Stimulated activated CD4-positive, alpha-beta T cell treated with anti-CD3 and anti-CD28 coated beads, Interleukin-15, amount 100 ng/mL, for 48 hours (primary cell): ENCODE measurements at places on chromosomes 5 and 9.

DNA sequence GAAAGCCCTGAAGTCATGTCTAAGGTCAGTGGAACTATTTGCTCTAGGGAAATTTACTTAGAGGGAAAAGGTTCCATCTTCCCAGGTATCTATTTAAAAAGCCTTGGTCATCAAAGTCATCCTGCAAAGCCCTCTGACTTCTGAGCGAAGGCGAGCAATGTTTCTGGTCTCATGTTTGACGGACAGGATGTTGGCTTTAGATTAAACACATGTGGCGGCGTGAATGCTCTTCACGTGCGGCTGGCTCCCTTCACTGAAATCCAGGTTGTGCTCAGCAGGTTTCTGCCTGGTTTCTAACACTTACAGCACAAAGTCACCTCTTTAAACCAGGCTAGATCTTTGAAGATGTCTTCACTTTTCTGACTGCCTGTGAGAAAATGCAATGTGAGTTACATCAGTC lies 5.7 kb upstream of the ZBTB34 start:
- no peak for DNase-seq

- no peak for DNase-seq
Observed at GRCh38 chr9:1458503-1458902, 408.3 kb downstream of the DMRT2 start.

- no peak for DNase-seq
Observed at GRCh38 chr9:69324549-69325401, at the start of gene ENTREP1. Gene ENTREP1, plus strand, starts transcription at chr9:69325215. Its CDS starts 95 bp downstream, at chr9:69325310.

DNA sequence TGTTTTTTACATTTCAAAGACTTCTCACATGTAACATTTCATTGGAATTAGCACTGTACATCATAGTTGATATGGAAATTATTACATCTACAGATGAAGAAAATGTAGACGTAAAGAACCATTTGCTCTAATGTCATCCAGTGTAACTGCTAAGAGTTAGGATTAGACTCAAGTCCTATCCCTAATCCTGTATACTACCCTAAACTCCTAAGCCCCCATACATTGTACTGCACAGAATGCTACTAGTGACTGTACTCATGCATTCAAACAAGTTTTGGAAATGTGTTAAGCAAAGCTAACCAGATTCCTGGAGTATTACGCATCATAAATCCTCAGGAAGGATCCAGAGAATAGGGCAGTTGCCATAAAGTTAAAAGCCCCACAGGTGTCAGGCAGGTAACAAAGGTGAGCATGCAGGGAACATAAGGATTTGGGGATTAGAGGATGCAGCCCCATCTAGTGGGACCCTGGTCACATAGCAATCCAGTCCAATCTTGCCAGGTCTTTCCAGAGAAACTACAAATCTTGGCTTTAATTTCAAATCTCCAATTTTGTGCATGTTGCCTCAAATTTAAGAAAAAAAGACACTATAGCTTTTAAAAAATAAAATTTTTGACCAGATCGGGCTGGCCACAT lies 32.0 kb downstream of the HAVCR1 start:
- DNase-seq: no peak

- DNase-seq: no peak
Observed at GRCh38 chr5:9562141-9562540, 16.3 kb upstream of the SEMA5A start.

DNA sequence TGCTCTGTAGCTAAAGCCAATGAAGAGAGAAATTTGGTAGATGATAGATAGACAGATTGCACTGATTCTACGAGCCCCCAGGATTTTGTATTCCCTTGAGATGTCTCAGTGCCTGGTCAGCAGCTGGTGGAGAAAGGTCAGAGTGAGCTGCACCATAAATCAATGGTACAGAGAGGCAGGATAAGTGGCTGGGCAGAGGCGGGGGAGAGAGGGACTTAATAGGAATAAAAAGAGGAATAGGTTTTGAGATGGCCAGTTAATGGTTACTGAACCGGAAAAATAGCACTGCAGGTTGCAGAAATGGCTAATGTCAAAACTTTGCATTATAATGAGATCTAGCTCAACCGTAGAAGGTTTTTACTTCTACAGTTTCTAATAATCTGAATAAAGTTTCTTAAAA lies 47.9 kb upstream of the SLC12A2 start:
- no peak for DNase-seq

- DNase-seq: no peak
Observed at GRCh38 chr9:135983208-135984071, 22.3 kb upstream of the UBAC1 start.

GRCh38 chr5:149172709-149173505 lies 31.6 kb downstream of the ABLIM3 start:
- no peak for DNase-seq

DNA sequence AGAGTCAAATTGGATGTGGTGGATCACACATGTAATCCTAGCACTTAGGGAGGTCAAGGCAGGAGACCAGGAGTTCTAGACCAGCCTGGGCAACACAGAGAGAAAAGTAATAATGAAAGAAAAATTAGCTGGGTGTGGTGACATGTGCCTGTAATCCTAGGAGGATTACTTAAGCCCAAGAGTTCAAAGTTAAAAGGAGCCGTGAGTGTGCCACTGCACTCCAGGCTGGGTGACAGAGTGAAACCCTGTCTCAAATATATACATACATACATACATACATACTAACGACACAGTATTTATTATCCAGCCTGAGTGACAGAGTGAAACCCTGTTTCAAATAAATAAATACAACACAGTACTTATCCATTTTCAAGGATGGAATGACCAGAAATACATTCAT lies 180.3 kb downstream of the BNC2 start:
- DNase-seq: no peak

DNA sequence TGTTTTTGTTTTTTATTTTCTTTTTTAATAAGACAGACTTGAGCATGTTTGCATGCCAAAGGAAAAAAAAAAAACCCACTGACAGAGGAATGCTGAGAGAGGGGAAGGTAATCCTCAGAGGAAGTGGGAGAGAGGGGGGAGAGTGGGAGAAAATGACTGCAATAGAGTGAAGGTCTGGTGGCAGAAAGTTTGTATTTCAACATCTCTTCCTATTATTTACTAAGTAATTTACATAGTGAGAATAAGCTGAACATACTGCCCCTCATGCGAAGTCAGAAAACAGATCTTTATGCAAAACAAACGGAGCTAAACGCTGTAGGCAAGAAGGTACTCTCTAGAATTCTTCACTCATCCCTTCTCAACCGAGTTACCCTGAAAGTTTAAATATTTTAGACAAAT lies 45.0 kb downstream of the ELL2 start:
- DNase-seq: no peak

DNA sequence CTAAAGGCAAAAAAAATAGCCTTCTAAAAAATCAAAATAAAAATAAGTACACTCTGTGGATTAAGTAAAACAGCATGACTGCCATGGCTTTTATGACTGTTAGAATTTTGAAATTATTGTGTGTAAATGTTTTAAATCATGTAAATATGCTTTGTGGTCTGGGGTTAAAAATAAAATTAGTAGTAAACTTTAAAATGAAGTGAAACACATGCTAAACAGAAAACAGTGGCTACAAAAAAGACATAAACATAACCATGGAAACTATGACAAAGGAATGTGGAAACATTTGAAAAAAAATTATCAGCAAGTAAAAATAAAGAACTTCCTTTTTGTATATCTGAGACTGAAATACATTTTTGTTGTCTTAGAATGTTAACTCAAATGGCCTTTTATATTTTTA lies 134.5 kb upstream of the SPEF2 start:
- DNase-seq: no peak

GRCh38 chr9:92534674-92535073 lies 1.1 kb downstream of the ECM2 start:
- no peak for DNase-seq

DNA sequence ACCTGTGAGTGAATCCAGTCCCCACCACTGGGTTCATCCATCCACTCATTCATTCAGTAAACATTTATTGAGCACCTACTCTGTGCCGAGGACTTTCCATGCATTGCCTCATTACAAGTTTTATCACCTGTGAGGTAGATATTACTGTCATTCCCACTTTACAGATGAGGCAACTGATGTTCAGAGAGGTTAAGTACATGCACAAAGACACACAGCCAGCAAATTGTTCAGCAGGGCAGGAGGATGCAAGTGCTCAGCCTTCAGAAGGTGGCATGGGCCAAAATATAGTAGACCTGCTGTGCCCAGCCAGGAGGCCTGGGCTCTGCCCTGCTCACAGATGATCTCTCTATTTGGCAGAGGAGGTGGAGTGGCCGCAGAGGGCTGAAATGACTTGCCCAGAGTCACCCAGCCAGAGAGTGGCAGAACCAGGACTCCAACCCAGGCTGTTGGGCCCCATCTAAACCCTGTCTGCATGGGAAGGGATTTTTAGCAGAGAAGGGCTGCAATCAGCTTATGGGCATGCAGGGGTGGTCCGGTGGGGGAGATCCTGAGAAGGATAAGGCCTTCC lies 7.6 kb upstream of the NEURL1B start:
- DNase-seq: no peak

GRCh38 chr5:73587923-73588322 lies 22.4 kb downstream of the UTP15 start:
- no peak for DNase-seq

DNA sequence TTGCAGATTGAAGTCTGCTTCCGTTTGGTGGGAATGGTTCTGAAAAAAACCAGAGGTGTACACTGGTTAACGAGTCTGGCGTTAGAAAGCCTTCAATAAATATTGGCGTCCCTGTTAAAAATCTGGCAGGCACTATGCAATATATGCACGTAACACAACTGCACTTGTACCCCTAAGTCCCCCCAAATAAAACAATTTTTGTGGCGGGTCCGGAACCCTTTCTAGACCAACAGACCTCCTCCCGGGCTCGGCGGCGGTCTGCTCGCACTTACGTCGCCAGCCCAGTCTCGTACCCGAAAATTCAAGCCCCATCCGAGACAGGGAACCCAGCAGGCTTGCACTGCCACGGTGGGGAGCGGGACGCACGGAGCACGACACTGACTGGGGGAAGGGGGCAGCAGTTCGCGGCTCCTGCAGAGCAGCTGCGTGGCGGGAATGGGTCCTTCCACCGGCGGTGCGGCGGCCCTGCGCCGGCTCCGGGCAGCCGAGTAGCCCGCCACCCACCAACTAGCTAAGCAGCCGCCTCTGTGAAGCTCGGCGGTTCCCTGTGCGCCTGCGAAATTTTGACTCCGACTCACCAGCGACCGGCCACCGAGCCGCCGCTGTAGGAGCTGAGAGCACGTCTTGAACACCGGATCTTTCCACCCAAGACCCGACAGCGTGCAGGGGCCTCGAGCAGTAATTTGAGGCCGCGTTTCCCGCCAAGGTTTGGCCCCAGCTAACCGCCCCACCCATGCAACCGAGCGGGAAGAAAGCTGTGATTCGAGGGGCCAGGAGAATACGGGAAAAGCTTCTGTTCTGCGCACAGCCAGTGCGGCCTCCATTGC lies 3.9 kb downstream of the MCIDAS start:
- no peak for DNase-seq

DNA sequence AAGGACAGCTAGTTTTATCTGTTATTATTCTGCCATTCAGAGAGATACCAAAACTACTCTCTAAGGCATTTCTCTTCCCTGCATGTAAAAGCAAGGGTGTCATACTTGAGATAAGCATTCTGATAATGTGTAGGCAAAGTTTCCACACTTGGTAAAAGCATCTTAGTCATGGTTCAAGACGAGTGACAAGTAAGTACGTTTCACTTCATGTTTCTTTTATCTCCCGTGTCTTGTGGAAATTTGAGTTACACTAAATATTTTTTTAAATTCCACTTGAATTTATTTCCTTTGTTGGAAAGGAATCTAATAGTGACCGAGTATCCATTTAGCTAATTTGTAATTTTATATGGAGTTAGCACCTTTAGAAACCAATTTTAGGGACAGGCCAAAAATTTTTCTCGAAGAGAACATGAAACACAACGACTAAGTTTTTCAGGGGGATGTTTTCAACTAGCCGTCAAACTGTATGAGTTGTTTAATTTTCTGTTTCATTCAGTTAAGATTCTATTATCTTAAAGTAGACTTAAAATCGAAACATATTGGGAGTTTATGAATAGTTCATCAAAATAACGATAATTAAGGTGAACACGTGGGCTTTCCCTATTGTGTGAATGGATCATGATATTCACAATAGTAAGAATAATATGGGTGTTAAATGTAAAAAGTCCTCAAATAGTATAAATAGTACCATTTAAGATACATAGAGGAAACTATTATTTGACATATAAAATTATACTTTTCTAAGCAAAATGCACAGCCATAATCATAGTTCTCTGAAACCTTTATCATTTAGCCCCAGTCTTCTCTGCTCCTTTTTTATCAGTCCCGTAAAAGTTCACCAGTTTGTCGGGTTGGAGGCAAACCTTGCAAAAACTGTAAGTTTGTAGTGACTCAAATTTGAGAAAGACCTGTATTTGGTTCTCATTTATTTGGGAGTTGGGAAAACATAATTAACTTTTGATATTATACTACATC lies 1.6 kb downstream of the RFESD start:
- DNase-seq: no peak

DNA sequence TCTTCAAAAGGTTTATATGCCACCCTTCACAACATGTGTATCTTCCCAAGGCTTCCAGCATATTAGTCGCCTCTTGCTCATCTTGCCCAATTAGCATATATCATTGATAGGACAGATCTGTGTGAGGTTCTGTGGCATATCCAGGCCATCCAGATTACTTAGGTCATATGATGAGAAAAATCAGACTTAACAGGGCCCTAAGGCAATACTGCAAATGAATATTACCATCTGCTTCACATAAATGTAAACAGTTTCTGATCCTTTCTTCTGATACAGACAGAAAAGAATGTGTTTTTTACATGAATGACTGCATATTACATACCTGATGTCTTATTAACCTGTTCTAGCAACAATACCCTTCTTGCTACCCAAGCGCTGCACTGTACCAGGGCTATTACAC lies 41.3 kb upstream of the GHR start:
- no peak for DNase-seq

- DNase-seq: no peak
Observed at GRCh38 chr5:151671950-151672349, 14.8 kb downstream of the SPARC start.

- DNase-seq: no peak
Observed at GRCh38 chr5:62317810-62318209, 11.8 kb downstream of the KIF2A start.

DNA sequence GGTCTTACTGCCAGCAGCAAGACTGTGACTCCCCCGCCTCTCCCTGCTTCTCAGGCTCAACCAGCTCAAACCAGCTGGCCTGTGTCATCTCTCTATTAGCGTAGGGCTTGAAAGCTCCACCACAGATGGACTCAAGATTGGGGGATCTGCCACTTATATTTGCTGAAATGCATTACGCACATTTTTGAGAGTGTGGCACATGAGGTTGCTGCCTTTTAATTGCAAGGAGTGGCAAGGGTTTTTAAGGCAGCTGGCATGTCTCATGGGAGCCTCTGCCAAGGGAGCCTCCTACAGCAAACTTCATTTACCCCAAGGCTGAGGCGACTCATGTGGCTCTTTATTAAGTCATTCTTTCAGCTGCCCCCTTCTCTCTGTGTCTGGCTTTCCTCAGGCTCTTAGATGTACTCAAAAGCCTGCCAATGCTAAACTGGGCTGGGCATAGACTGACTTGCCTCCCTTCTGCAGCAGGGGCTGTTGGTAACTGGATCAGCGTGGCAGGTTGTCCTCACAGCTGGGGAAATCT lies 219.3 kb downstream of the SMARCA2 start:
- no peak for DNase-seq

GRCh38 chr9:134413112-134413715 lies 87.0 kb downstream of the RXRA start:
- DNase-seq: no peak
